GM12892 (cell line): ENCODE measurements at places on chromosomes 3 and 15.
A peak's percentile ranks its signal among the peaks of the same experiment; 100 is the strongest.

GRCh38 chr3:34374521-34374920, 576.1 kb downstream of the PDCD6IP start:
- DNase-seq = no peak

DNA sequence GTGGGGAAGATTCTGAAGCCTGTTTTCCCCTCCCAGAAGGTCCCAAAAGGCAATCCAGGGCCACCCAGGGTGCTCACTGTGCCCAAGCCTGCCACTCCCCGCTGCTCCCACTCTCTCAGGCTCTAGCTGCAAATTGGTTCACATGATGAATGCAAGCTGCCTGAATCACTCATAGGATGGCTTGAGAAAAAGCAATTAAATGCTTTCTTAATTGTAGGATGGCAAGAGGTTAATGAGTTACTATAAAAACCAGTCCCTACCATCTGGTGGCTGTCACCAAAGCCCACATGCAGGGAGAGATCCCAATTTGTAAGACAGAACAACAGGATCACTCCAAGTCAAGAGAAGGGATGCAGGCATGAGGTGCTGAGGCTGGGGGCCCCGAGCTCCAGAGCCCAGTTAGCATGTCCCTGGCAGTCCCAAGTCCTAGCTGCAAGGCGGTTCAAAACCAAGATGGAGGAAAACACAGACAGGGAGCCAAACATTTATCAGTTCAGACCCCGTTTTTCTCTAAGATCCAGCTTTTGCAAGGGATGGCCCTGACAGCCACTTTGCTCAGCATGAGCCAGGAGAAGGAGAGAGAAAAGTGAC, 207.1 kb downstream of the UACA start:
- no peak for DNase-seq

GRCh38 chr3:140529558-140529957, 148.3 kb upstream of the TRIM42 start:
- DNase-seq = no peak

DNA sequence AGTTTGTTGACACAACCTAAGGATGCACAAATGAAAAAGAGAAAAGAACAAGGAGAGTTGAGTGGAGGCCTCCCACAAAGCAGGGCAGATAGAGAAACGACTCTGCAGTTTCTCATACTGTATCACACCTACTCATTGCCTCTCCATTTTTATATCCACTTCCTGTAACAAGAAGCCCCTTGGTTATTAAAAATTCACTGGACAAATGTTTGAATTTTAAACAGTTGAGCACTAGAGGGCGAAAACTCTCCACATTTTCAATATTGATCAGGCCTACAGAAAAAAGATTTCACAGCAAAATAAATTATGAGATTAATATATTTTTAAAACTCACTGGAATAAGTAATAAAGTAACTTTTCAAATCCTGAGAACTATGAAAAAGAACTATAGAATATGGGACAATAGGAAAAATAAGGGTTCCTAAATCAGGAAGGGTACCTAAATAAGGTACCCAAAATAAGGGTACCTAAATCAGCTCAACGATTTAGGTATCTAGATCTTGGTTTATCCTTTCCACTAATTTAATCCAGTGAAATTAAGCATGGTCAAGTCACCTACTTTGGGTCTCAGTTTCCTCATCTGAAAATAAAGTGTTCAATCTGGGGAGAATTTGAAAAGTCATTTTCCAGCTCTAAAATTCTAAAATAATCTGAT, 47.0 kb upstream of the PPIB start:
- no peak for DNase-seq

- DNase-seq = no peak
These were observed 27.7 kb downstream of the TCF12 start for GRCh38 chr15:56946150-56946549.

DNA sequence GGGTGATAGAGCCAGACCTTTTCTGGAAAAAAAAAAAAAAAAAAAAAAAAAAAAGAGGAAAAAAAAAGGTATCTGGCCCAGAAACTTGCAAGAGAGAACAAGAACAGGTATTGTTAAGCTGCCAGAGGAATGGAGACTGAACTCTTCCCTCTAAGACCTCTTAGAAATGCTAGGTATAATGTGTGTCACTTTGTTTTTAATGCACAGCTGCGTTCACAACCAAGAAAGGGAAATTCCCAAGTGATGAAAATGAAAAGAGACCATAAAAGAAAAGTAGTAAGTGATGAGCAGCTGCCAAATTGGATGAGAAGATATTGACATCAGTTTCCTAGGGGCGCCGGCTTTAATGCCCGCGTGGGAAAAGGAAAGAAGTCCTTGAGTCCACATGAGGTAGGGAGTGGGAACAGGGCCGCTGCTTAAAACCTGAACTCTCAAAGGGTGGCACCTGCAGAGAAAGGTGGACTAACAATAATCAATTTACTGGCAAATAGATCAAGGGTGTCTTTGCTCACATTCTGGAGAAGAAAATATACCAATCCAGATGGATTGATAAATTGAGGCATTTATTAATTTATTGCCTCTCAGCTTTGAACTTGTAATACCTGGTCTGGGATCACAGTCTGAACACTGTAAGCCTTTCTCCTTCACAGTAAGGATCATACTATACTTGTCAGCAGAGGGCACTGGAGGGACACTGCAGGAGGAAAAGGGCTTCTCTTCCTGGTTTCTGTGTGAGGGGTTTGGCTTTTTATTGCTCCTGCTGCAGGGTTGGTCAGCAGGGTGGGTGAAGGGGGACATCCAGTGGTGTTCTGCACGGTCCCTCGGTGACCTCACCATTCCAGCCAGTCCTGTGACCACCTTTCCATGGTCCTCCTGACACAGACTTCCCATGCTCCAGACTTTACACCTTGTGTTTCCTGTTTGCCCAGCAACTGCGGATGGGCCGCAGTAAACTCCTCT, 131.6 kb downstream of the AQP9 start:
- DNase-seq = no peak

DNA sequence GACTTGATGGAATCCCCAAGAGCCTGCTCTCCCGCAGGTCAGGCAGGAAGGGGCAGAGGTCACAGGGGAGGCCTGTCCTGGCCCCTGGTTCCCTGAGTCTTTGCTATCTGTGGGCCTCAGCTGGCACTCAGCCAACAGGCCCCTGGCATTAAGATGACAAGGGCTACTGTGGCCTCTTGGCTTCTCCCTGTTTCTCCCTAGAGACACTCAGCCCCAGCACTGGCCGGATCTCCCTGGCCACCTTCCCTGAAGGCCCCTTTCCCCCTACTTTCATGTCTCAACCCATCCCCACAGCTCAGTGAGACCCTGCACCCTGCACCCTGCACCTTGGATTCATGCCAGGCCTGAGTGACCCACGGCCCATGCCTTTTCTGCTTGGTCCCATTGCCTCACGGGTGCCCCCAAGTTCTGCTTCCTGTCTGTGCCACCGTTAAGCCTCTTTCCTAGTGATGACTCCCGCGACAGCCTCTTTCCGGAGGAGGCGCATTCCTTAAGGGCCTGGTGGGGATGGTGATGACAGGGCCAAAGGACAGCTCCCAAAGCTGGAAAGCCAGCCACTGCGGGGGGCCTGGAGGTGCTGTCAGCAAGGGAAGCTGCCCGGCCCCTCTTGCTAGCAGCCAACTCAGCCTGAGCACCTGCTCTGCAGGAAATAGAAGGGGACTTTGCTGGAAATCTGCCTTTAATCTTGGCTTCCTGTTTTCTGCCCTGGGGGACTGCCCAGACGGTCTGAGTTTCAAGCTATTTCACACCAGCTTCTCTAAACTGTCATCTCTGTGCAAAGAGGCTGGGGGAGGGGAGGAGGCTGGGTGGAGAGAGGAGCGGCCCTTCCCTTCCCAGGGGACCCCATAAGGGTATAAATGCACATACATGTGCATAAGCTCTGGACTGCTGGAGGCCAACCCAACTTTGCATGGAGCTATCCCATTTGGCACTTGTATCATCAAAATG, 4.8 kb upstream of the CSK start:
- peak; percentile 70 for DNase-seq
